ENCODE measurements at places on chromosomes 16 and 17.

- DNase-seq: no peak
Observed at GRCh38 chr17:17551361-17551760, 40.1 kb downstream of the PEMT start.

DNA sequence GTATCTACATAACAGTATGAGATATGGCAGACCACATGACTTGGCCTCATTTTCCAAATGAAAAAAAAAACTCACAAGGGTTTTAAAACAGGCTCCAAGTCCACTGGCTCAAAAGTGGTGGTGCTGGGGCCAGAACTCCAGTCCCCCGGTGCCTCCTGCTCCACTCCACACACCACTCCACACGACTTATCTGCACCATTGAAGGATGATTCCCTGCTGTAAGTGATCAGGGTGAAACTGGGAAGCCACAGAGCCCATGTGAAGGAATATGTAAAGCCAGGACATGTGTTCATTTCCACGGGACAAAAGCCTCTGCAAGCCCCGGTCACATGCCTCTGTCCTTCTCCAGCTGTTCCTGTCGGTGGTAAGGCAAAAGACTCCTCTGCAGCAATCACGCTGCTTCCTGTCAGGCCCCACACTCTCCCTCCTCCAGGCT is 97.2 kb downstream of the ZNF18 start:
- no peak for DNase-seq

- no peak for DNase-seq
Observed at GRCh38 chr16:84795329-84796053, 24.3 kb upstream of the CRISPLD2 start.

GRCh38 chr17:16989230-16989952 is 17.5 kb upstream of the TNFRSF13B start:
- DNase-seq: peak; percentile 7

DNA sequence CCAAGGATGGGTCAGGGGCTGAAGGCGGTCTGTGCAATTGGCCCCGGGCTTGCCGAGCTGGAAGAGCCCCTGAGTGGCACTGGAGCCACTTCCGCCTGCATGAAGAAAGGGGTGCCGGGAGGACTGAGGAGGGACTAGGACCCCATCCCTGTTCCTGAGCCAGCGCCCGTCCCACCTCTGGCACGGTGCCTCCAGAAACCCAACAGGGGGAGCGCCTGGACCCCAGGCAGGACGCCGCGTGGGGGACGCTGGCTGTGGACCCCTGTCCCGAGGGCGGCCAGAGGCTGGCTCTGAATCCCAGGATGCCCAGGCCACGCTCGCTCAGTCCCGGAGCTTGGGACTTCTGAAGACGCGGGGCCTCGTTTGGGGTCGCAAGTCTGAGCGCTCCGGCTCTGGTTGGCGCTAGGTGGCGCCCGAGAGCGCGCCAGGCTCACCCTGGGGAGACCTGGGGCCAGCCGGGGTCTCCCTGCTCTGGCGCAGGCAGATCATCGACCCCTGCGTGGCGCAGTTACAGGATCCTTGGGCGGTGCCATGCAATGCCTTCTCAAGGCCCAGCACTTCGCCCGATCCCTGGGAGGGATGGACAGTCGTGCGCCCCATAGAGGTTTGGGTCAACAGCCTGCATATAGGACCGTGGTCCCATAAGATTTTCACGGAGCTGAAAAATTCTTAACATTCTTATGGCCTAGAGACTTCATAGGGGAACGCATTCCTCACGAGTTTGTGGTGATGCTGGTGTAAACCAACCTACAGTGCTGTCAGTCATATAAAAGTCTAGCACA is 58.5 kb upstream of the CREBBP start:
- DNase-seq: peak; percentile 15

GRCh38 chr17:35088356-35088880 is 24.9 kb upstream of the RFFL start:
- DNase-seq: peak; percentile 54

DNA sequence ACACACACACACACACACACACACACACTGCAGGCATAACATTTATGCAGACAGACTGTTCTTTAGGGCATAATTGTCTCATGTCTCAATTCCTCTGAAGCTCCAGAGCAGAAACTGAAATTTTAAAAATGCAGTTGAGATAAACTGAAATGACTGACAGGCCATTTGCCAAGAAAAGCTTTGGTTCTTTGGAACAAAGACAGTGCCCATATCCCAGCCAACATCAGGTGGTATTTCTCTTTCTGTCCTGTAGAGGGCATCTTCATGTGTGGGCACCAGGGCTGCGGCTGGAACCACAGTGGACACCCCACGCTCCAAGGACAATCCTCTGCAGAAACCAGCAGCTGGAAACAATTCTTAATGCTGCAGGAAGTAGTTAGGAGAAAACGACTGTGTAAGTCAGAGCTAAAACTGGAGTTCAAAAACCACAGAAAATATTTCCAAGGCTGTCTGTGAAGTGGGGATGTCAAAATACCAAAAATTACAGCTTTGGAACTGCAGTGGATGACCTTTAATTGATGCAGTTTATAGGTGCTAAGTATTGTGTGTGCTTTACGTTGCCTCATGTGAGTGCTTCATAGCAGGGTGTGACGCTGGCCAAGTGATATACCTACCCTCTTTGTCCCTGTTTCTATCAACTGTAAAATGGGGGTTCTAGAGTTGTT is 10.6 kb upstream of the MEFV start:
- peak; percentile 5 for DNase-seq

DNA sequence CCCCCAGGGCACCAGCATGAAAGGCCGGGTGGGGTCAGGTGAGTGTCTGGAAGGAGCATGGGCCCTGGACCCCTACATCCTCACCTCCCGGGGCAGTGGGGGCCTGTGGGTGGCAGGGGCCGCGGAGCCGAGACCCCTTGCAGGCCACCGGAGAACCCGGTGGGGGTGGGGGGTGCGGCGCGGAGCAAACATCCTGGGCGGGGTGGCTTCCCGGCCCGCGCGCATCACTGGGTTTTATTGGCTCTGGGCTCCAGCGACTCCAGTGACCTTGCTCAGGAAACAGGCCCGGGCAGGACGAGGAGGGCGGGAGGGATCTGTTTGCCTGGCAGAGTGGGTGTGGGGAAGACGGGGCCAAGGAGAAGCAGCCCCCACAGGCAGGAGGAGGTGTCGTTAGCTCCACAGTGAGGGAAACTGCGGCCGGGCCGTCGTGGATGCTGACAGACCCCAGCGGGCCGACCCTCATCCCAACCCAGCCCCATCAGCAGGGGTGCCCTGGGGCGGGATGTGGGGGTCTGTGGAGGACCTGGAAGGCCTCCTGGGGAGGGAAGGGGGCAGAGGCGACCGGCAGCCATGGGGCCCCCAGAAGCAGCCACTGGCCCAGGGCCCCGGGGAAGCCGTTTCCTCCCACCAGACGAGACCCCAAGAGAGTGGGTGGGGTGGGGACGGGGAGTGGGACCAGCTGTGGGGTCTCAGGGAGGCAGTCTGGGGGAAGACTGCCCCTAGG is 10.6 kb downstream of the SSTR5 start:
- no peak for DNase-seq

DNA sequence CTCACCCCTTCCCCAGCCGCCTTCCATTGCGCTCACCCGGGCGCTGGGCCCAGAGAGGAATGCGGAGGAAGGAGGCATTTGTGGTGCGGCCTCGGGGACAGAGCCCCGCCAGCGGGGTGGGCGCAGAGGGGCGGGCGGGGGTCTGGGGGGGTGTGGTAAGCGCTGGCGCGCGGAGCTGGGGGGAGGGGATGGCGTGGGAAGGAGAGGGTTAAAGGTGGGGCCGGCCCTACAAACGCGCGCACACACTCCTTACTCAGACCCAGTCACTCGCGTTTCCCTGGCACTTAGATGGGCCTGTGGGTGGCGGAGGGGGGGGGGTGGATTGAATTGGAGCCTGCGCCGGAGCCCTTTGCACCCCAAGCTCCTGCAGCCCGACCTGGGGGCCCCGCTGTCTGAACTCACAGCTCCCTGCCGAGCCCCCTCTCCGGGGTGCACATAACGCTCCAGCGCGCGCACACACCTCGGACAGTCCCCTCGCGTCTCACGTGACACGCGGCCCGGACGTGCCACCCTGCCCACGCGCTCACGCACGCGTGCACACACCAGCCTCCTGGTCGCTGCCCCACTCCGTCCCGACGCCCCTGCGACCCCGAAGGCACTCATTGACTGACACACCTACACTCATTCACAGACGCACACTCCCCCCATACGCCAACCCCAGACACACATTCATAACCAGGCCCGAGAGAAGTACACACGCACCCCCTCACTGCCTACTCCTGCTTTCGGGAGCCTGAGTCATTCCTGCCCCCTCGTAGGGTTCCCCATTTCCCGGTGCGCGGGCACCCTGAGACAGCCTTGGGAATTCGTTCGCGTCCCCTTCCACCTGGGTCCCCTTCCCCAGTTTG is 844 bp downstream of the TBKBP1 start:
- peak; percentile 45 for DNase-seq

DNA sequence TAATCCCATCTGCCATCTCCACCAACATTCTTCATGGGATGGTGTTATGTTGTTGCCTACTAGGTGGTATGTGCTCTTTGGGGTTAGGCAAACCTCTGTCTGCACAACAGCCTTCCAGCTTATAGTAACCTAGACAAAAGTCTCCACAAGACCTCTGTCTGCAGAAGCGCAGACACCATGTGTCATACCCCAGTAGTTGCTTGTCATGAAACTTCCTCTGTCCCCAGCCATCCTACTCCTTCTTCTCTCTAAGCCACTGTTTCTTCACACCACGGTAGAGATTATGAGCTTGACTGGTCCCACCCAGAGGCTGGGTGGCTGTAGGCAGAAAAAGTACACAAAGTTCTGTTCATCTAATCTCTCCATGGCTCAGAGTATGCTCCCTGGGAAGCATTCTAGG is 100.3 kb downstream of the MAF start:
- no peak for DNase-seq

- DNase-seq: no peak
Observed at GRCh38 chr16:27595993-27596392, 46.0 kb downstream of the KATNIP start.

- DNase-seq: peak; percentile 32
Observed at GRCh38 chr17:4560837-4561256, 470 bp upstream of the GGT6 start.

- no peak for DNase-seq
Observed at GRCh38 chr16:88068476-88069396, 117.5 kb downstream of the BANP start.

GRCh38 chr17:74116087-74116717 is 87.3 kb upstream of the RPL38 start:
- no peak for DNase-seq

- DNase-seq: no peak
Observed at GRCh38 chr17:33523577-33523981, 230.5 kb upstream of the ASIC2 start.

- no peak for DNase-seq
Observed at GRCh38 chr16:83586461-83587200, 221.1 kb upstream of the HSBP1 start.

DNA sequence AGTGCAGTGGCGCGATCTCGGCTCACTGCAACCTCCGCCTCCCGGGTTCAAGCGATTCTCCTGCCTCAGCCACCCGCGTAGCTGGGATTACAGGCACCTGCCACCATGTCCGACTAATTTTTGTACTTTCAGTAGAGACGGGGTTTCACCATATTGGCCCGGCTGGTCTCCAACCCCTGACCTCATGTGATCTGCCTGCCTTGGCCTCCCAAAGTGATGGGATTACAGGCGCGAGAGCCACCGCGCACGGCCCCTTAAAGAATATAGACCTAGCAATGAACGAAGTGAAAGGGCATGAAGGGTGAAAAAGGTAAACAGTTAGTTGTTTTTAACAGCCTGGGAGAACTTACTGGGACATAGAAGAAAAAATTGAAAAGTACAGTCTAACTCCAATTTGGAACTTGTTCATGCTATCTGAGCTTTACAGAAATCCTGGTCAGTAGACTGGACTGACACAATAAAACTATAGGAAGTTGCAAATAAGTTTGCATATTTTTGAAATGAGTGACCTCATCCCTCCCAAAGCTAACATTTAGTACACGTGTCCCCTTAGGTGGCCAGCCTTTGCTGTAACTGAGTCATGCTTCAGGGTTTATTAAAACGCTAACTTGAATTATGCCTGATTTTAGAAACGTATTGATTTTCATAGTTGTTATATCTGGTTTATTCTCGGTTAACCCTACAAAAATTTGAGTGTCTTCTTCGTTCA is 1.8 kb downstream of the COG1 start:
- no peak for DNase-seq

DNA sequence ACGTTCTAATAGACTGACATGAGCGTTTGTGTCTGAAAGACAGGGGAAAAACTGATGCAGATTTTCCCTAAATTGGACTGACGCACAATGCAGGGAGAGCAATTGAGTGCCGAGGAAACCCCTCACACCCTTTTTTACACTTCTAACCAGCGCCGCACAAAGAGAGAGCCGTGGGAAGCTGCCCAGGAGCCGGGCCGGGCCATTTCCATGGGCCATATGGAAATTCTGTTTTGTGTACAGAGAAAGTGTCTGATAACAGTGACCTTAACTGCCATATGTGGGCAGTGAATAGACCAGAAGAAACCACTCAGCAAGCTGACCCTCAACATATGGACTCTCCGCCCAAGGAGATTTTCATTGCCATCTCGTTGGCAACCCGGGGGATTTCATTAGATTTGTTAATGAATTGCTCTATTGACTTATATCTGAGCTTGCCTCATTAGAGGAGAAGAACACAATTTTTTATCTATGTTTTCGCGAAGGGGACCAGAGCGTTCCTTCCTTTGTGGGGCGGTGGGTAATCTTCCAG is 225.9 kb upstream of the IRX3 start:
- no peak for DNase-seq

DNA sequence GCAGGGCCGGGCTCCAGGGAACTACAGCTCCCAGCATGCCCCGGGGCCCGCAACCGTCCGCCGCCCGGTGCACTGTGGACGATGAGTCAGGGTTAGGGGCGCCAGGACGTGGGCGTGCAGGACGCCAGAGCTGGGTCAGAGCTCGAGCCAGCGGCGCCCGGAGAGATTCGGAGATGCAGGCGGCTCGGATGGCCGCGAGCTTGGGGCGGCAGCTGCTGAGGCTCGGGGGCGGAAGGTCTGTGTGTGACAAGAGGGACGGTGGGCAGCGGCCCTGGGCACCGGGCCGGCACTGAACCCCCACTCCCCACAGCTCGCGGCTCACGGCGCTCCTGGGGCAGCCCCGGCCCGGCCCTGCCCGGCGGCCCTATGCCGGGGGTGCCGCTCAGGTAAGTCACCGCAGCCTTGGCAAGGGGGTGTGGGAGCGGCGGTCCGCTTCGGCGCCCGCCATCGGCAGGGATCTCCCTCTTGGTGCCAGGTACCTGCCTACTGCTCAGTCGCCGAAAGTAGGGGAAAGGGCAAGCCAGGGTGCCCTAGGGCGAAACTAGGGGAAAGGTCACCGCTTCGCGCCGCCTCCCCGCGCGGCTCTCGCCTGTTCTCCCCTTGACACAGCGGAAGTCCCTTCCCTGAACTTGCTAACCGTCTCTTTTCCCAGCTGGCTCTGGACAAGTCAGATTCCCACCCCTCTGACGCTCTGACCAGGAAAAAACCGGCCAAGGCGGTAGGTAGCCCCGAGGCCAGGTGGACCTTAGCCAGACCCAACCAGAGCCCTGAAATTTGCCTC is at the start of the genes ACADVL and DLG4:
Gene ACADVL, plus strand, starts transcription at position 127 of the 781 bp plus-strand sequence. Its CDS starts 47 bp downstream, at position 174.
Gene DLG4, minus strand, starts transcription at position 25 of the 781 bp plus-strand sequence.
- peak; percentile 72 for DNase-seq

- no peak for DNase-seq
Observed at GRCh38 chr17:235831-236640, 54.6 kb upstream of the DOC2B start.

DNA sequence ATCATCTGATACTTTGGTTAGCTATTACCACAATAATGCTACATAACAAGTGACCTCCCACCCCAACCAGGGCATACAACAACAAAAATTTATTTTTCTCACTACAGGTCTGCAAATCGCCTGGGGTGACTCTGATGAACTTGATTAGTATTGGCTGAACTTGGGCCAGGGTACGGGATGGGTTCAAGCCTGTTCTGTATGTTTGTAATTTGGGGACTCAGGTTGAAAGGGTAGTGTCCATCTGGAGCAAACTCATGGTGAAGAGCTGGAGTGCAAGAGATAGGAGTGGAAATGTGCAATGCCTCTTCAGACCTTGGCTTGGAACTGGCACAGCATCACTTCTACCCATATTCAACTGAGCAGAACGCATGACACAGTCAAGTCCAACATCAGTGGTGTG is 16.3 kb upstream of the NKD1 start:
- DNase-seq: no peak
